ENCODE measurements at places on chromosomes 16 and 17. TPM values are rescaled to one million over a fixed set of nuclear protein-coding genes. Genes with fewer than 3 reads are reported as not detected.

The STAT5A gene
- 141 TPM for total RNA-seq

The FN3K gene
- total RNA-seq = 4.9 TPM

The C1QTNF8 gene
- not detected for total RNA-seq

The PIPOX gene
- total RNA-seq = 4.4 TPM

DNA sequence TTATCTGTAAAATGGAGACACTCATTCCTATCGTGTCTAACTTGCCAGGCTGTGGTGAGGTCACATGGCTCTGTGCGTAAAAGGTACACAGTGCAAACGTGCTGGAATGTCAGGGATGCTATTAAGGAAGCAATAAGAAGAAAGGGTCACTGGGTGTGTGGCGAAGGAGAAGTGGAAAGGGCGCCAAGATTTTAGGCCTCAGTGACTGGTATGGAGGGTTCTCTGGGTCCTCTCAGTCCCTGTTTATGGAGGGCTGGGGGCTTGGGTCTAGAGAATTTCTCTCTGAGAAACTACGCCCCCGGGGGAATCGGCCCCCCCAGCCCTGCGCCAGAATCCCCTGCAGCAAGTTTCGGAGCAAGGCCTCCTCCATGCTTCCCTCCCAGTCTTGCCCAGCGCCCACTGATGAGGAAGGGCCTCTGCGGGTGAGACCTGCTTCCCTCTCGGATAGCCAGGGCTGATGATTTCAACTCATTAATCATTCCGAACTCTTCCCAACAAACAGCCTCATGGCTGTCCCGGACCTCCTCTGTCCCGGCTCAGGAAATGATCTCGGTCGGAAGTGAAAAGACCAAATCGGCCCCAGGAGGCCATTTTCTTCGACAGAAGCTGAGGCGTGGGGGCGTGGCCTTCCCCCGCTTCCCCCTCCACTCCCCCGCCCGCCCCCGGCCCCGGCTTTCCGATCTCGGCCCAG, 1.2 kb upstream of the HEXIM1 start:
- H3K4me1 ChIP-seq = peaks cover 66% of the 10 kb centered on the region
- peak; percentile 15 for DNase-seq
- no peaks in the 10 kb centered on the region for H3K36me3 ChIP-seq

DNA sequence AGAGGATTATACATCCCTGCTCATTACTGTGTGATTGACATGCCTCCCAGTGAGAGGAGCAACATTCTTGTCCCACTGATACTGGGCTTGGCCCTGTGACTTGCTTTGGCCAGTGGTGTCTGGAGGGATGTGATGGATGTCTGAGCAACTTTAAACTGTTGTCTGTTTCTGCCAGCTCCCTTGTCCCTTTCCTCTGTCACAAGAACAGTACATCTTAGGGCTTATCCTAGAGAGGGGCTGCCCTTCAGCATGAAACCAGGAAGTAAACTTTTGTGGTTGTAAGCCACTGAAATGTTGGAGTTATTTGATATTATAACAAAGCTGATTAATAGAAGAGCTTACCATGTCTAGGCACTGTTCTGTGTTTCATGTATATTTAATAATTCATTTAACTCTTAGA, 82.9 kb upstream of the GPRC5B start:
- H3K36me3 ChIP-seq = no peaks in the 10 kb centered on the region
- DNase-seq = no peak
- no peak overlapping the region for H3K27ac ChIP-seq

DNA sequence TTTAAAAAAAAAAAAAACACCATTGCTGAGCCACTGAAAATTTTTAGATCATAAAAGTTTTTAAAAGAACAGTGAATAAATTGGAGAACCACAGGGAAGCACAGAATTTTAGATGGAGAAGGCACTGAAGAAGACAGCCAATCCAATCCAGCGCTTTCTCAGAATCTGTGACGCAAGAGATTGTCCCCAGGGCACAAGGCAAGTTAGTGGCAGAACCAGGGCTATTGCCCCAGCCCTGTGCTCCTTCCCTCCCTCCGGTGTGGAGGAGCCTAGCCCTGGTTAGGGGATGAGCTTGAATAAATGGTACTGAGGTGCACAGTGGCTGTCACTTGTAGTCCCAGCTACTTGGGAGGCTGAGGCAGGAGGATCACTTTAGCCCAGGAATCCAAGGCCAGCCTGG, 108.3 kb downstream of the ZNF423 start:
- DNase-seq = no peak
- peaks cover 4% of the 10 kb centered on the region for H3K27me3 ChIP-seq
- no peak overlapping the region for H3K27ac ChIP-seq
- no peak overlapping the region for H3K4me3 ChIP-seq
- H3K36me3 ChIP-seq = no peaks in the 10 kb centered on the region
- no peaks in the 10 kb centered on the region for H3K4me1 ChIP-seq

GRCh38 chr16:68480084-68480995, 32.0 kb upstream of the SMPD3 start:
- no peak overlapping the region for H3K27ac ChIP-seq
- H3K4me3 ChIP-seq = no peak overlapping the region
- no peak for DNase-seq
- H3K4me1 ChIP-seq = no peaks in the 10 kb centered on the region
- H3K27me3 ChIP-seq = no peaks in the 10 kb centered on the region
- H3K36me3 ChIP-seq = no peaks in the 10 kb centered on the region

DNA sequence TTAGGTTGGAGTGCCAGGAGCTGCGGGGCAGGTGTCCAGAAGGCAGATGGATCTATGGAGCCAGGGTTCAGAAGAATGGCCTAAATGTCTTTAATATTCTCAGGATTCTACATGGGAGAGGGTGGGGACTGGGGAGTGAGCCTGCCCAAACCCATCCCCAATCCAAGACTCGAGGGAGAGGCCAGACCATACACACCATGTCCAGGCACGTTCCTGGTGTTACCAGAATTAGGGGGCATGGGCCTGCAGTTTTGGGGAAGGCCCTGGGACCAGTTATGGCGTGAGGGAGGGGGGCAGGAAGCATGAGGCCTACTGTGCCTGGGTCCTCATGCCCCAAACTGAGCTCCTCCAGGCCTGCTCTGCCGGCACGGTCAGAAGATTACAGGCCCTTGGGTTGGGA, 1.9 kb downstream of the TAX1BP3 start:
- H3K4me1 ChIP-seq = peaks cover 25% of the 10 kb centered on the region
- DNase-seq = no peak
- peaks cover 4% of the 10 kb centered on the region for H3K36me3 ChIP-seq
- H3K27ac ChIP-seq = no peak overlapping the region

GRCh38 chr17:31060791-31061550, 33.8 kb upstream of the NF1 start:
- no peaks in the 10 kb centered on the region for H3K4me1 ChIP-seq
- no peaks in the 10 kb centered on the region for H3K27me3 ChIP-seq
- no peak for DNase-seq
- H3K27ac ChIP-seq = no peak overlapping the region
- H3K36me3 ChIP-seq = no peaks in the 10 kb centered on the region
- H3K4me3 ChIP-seq = no peak overlapping the region

DNA sequence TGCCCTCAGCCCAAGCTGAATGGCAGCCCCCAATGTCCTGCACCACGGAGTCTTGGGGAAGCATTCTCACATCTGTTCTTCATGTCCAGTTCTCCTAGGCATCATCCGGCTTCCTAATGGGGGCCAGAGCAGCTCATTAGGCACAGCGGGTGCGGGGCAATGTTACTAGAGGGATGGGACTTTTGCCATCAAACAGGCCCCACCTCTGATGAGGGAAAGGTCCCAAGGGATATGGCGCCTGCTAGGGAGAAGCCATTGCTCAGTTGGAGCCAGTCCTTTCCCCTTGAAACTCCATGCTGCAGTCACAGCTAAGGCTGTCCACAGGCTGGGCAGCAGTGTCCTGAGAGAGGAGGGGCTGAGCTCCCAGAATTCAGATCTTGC, 1.7 kb upstream of the DPH1 start:
- H3K4me1 ChIP-seq = peaks cover 56% of the 10 kb centered on the region
- no peak overlapping the region for H3K4me3 ChIP-seq
- no peak for DNase-seq
- H3K27me3 ChIP-seq = peaks cover 27% of the 10 kb centered on the region
- peaks cover 1% of the 10 kb centered on the region for H3K36me3 ChIP-seq

GRCh38 chr17:1611715-1612114, 16.9 kb downstream of the SLC43A2 start:
- no peak for DNase-seq
- no peak overlapping the region for H3K4me3 ChIP-seq
- H3K4me1 ChIP-seq = peaks cover 7% of the 10 kb centered on the region
- H3K36me3 ChIP-seq = no peaks in the 10 kb centered on the region
- no peak overlapping the region for H3K27ac ChIP-seq

- H3K27ac ChIP-seq = no peak overlapping the region
- DNase-seq = no peak
- no peaks in the 10 kb centered on the region for H3K4me1 ChIP-seq
- no peaks in the 10 kb centered on the region for H3K36me3 ChIP-seq
- no peak overlapping the region for H3K4me3 ChIP-seq
- no peaks in the 10 kb centered on the region for H3K27me3 ChIP-seq
Observed at GRCh38 chr16:25729188-25729915, 37.6 kb downstream of the HS3ST4 start.

- no peak overlapping the region for H3K27ac ChIP-seq
- H3K4me1 ChIP-seq = peaks cover 60% of the 10 kb centered on the region
- no peaks in the 10 kb centered on the region for H3K36me3 ChIP-seq
- H3K4me3 ChIP-seq = no peak overlapping the region
Observed at GRCh38 chr17:1111599-1112443, 68.0 kb downstream of the ABR start.
